Neuronal stem cell (in vitro differentiated cells): ENCODE measurements at places on chromosomes 12 and 14.
A peak's percentile ranks its signal among the peaks of the same experiment; 100 is the strongest.

DNA sequence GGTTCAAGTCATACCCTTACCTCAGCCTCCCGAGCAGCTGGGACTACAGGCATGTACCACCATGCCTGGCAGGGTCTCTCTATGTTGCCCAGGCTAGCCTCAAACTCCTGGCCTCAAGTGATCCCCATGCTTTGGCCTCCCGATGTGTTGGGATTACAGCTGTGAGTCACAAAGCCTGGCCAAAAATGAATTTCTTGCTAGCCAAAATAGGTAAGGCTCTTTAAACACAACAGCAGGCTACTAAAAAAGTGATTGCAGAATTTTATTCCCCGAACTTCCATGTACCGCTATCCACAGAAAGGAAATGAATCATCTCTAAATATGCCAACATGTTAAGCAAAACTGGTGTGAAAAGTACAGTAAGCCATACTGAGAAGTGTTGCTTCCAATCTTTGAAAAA, 50.6 kb downstream of the WDHD1 start:
- H3K4me1 ChIP-seq: no peaks in the 10 kb centered on the region
- DNase-seq: no peak
- no peak overlapping the region for H3K27ac ChIP-seq
- H3K4me3 ChIP-seq: no peak overlapping the region
- H3K36me3 ChIP-seq: peaks cover 93% of the 10 kb centered on the region
- H3K27me3 ChIP-seq: no peaks in the 10 kb centered on the region

DNA sequence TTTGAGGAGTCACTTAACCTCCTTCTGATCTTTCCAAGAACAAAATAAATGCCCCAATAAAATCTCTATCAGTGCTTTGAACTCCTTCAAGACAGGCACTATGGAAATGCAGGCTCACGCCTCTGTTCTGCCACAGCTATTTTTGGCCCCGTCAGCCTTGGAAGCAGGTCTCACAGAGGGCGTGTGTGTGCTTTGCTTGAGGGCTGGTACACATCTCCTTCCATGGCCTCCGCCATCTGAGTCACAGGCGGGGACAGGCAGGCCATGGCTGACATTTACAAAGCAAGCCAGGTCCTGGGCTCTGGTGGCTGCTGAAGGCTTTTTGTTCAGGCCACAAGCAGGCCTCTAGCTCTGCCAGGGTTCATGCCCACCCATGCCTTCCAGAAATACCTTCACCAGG, 16.0 kb downstream of the PRIMA1 start:
- H3K27ac ChIP-seq: no peak overlapping the region
- H3K36me3 ChIP-seq: no peaks in the 10 kb centered on the region
- H3K4me1 ChIP-seq: no peaks in the 10 kb centered on the region
- no peak overlapping the region for H3K4me3 ChIP-seq
- no peaks in the 10 kb centered on the region for H3K27me3 ChIP-seq
- DNase-seq: no peak

GRCh38 chr14:58152014-58152857, at the start of gene ARMH4:
Gene ARMH4 (minus strand): TSS chr14:58152213. CDS start chr14:58139358, 12,855 bp downstream.
- H3K36me3 ChIP-seq: no peaks in the 10 kb centered on the region
- H3K27me3 ChIP-seq: no peaks in the 10 kb centered on the region
- peaks cover 9% of the 10 kb centered on the region for H3K4me1 ChIP-seq
- H3K27ac ChIP-seq: peak within 1 kb of the TSS; percentile 50

DNA sequence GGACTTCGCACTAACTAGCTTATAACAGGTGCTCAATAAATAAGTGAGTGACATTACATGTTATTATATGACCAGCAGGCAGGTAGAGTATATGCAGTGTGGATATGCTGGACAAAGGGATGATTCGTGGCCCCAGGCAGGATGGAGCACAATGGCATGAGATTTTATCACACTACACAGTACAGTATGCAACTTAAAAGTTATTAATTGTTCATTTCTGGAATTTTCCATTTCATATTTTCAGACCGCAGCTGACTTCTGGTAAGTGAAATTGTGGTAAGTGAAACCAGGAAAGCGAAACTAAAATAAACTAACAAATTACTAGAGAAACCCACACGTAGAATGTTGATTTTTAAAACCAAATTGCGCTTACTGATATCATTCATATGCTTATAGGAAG, 3.3 kb downstream of the PARP11 start:
- H3K4me1 ChIP-seq: peaks cover 12% of the 10 kb centered on the region
- DNase-seq: no peak
- no peak overlapping the region for H3K27ac ChIP-seq
- H3K27me3 ChIP-seq: no peaks in the 10 kb centered on the region
- H3K4me3 ChIP-seq: no peak overlapping the region
- peaks cover 6% of the 10 kb centered on the region for H3K36me3 ChIP-seq

GRCh38 chr12:56119361-56119796, 1.3 kb downstream of the ZC3H10 start:
- H3K4me1 ChIP-seq: peaks cover 6% of the 10 kb centered on the region
- H3K4me3 ChIP-seq: peak overlapping the region; percentile 75
- H3K36me3 ChIP-seq: peaks cover 19% of the 10 kb centered on the region
- peak; percentile 72 for DNase-seq
- H3K27ac ChIP-seq: no peak overlapping the region

GRCh38 chr14:35416108-35416750, 11.7 kb upstream of the NFKBIA start:
- H3K4me3 ChIP-seq: no peak overlapping the region
- peaks cover 1% of the 10 kb centered on the region for H3K4me1 ChIP-seq
- H3K27me3 ChIP-seq: no peaks in the 10 kb centered on the region
- DNase-seq: no peak
- H3K36me3 ChIP-seq: no peaks in the 10 kb centered on the region

DNA sequence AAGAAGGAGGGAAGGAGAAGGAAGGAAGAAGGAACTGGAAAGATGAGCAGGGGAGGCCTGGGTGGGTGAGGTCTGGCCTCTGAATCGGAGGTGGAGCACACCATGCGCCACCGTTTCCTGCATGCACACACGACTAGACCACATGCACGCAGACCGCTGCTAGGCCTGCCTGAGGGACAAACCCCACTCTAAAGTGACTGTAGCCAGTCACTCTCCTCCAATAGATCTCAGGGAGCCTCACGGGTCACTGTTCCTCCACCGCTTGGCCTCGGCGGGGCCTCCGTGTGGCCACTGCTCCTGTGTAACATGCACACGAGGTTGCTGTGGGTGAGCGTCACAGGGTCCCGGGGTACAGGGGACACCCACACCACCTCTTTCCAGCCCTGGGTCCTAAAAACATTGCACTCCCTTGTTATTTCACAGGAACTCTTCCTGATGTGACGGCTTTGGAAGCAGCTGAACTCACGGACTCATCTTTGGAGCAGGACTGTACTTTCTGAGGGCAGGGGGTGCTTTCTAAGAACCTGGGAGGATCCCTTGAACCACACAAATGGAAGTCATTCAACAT, 17.6 kb upstream of the CEBPE start:
- H3K4me1 ChIP-seq: no peaks in the 10 kb centered on the region
- DNase-seq: no peak
- H3K27me3 ChIP-seq: no peaks in the 10 kb centered on the region
- H3K27ac ChIP-seq: no peak overlapping the region

DNA sequence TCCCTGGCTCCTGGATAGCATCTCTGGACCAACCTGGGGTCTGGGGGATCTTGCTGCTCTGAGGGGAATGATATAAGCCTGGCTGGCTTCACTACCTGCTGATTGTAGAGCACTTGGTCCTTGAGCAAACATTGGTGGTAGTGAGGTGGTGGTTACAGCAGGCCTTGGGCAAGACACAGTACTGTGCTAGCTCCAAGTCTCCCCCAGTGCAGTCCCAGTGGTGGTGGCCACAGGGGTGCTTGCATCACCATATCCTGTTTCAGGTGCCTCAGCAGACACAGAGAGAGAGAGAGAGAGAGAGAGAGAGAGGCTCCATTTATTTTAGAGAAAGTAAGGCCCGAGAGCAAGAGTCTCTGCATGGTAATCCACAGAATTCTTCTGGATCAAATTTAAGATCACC, 186.3 kb downstream of the MYRFL start:
- H3K27ac ChIP-seq: no peak overlapping the region
- H3K4me3 ChIP-seq: no peak overlapping the region
- no peaks in the 10 kb centered on the region for H3K36me3 ChIP-seq
- DNase-seq: no peak

DNA sequence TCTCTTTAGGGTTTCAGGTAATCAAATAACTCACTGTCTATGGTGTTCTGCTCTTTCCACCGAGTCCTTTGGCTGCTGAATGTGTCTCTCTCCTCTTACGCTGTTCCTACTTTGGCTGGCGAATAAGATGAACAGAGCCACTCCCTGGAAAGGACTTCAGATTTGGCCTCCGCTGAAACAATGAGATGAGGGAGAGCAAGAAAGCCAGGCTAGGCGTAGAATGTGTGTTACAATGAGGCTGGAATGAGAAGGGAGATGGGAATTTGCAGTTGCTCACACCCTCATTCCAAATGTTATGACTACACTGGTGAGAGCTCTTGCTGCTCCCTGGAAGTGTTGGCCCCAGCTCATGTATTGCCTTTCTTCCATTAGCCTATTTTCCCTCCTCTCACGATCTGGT, at the start of gene MFAP5:
TSS of gene MFAP5 (minus strand) at position 234 of the 400 bp plus-strand sequence. CDS start 722 bp downstream, outside the sequence.
- no peak within 1 kb of the TSS for H3K4me3 ChIP-seq
- H3K27ac ChIP-seq: no peak within 1 kb of the TSS
- no peaks in the 10 kb centered on the region for H3K36me3 ChIP-seq
- DNase-seq: no peak
- H3K4me1 ChIP-seq: no peaks in the 10 kb centered on the region

- no peak overlapping the region for H3K4me3 ChIP-seq
- DNase-seq: no peak
- H3K36me3 ChIP-seq: no peaks in the 10 kb centered on the region
Measured at GRCh38 chr12:65561798-65562382, 262.4 kb upstream of the HMGA2 start.

DNA sequence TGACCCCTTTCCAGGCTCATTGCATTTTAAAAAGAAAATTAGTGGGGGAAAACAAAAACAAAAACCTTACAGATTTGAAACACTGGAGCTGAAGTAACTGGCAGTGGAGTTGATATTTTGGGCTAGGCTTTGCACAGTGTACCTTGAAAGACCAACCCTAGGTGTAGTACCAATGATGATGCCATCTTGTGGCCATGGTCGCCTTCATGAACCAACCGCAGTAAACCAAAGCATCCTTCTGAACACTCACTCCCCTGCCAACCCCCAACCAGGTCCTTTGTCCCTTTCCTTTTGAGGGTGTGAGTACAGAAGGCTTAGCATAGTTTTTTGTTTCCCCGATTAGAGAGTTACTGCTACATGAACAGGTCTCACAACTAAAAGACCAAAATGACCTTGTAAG, 5.9 kb downstream of the TOMM20L start:
- H3K27ac ChIP-seq: no peak overlapping the region
- H3K27me3 ChIP-seq: peaks cover 2% of the 10 kb centered on the region
- no peak for DNase-seq
- no peaks in the 10 kb centered on the region for H3K4me1 ChIP-seq
- H3K36me3 ChIP-seq: peaks cover 13% of the 10 kb centered on the region

- no peak overlapping the region for H3K27ac ChIP-seq
- no peaks in the 10 kb centered on the region for H3K27me3 ChIP-seq
- H3K36me3 ChIP-seq: no peaks in the 10 kb centered on the region
- no peaks in the 10 kb centered on the region for H3K4me1 ChIP-seq
Measured at GRCh38 chr14:81066672-81067071, 111.3 kb downstream of the TSHR start.

DNA sequence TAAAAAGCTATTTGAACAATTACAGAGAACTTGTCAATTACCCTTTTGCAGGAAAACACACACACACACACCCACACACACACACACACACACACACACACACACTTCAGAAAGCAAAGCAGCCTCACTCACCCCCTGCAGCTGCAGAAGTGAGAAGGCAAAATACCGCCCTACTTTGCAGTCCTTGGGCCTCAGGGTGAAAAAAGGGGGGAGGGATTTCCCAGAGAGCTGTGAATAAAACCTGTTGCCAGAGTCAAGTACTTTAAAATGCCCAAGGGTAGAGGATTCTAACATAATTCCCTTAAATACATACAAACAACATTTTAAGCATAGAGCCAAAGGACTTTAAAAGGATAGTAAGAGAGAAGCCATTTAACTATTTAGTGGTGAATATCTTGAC, 285.9 kb downstream of the MDGA2 start:
- peak; percentile 11 for DNase-seq
- H3K27me3 ChIP-seq: no peaks in the 10 kb centered on the region
- H3K4me1 ChIP-seq: peaks cover 5% of the 10 kb centered on the region
- no peak overlapping the region for H3K4me3 ChIP-seq

DNA sequence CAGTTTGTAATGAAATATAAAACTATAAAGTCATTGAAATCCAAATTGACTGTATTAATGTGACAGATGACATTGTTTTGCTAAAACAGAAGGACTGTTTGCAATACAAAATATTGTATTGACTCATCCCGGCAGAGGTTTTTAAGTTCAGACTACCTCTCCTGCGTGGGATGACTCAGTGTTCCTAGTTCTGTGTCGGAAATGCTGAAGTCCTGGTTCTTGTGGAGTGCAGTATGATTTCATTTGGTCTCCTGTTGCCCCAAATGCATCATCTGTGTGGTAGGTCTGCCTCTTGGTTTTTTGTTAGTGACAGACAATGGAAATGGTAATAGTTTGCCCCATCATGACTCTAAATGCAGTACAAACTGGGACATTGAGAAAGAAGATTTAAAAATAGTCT, 27.8 kb downstream of the PELI2 start:
- H3K4me1 ChIP-seq: peaks cover 12% of the 10 kb centered on the region
- DNase-seq: no peak
- no peaks in the 10 kb centered on the region for H3K36me3 ChIP-seq
- H3K4me3 ChIP-seq: no peak overlapping the region
- H3K27me3 ChIP-seq: no peaks in the 10 kb centered on the region
- no peak overlapping the region for H3K27ac ChIP-seq

DNA sequence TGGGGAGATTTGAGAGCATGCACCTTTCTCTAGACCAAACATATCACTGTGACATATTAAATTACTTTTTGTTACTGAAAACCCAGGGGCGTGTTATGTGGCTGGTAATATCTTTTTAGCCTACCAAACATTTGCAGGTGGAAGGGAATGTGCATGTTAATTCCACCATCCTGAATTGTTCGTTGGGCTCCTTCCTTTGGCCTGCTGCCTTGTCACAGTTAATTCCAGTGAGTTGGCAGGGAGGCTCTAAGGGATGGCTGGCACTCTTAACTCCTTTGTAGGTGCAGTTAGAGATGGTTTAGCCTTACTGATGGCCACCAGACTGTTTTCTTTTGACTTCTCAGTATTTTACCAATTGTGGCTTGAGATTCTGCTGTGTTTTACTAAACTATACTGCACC, 64.5 kb downstream of the DIP2B start:
- peaks cover 5% of the 10 kb centered on the region for H3K4me1 ChIP-seq
- H3K27me3 ChIP-seq: no peaks in the 10 kb centered on the region
- no peaks in the 10 kb centered on the region for H3K36me3 ChIP-seq

- H3K4me3 ChIP-seq: no peak overlapping the region
- H3K36me3 ChIP-seq: no peaks in the 10 kb centered on the region
- no peak for DNase-seq
- peaks cover 2% of the 10 kb centered on the region for H3K4me1 ChIP-seq
Measured at GRCh38 chr12:64042911-64043310, 179.2 kb downstream of the KICS2 start.

GRCh38 chr12:96720363-96720705, 186.7 kb upstream of the NEDD1 start:
- H3K4me3 ChIP-seq: no peak overlapping the region
- peaks cover 2% of the 10 kb centered on the region for H3K27me3 ChIP-seq
- no peak for DNase-seq
- no peak overlapping the region for H3K27ac ChIP-seq
- H3K36me3 ChIP-seq: no peaks in the 10 kb centered on the region
- H3K4me1 ChIP-seq: no peaks in the 10 kb centered on the region
